Body of pancreas (tissue), 4 donors: ENCODE measurements at places on chromosomes 5 and 9.

DNA sequence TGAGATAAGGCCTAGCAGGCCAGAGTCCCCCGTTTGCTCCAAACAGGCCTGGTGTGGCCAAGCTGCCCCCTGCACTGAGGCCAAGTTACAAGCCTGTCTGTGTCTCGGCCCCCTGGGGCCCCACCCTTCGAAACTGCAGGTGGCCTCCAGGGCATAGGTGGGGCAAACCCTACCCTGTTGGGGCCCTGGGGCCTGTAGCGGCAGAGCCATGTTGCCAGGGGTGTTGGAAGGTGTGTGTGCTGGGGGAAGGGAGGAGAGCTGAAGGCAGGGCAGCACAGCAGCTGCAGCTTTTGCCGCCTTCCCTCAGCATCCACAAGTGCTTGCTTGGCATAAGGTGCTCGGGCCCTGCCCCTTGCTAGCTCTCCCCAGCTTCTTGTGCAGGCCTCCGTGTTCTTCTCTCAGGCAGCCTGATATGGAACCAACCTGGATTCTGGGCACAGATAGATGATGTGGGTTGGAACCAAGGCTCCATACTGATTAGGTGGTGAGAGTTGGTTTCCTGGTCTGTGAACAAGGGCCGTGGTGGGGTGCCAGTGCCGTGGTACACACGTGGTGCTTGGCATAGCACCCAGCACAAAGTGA, 12.7 kb downstream of the IRF1 start:
- peak; percentile 6 for DNase-seq

- DNase-seq: no peak
These were observed 11.5 kb upstream of the IRX2 start for GRCh38 chr5:2762744-2763532.

DNA sequence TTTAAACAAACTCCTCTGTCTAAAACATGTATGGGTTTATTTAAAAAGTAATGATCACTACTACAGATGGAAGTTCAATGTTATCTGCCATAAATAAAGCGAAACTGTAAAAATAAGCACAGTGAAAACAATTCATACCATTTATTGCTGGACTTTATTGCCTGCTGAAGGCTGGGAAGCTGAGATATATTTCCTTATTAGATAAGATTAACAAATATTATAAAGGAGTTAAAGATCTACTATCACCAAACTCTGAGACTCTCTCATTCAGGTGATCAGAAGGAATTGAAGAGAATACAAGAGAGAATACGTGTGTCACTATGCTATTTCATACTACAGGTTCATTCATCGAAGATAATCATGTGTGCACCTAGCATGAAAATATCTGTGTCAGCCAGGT, 190.9 kb upstream of the ATP10B start:
- DNase-seq: no peak

GRCh38 chr9:27977931-27978330, 404.6 kb upstream of the C9orf72 start:
- no peak for DNase-seq

DNA sequence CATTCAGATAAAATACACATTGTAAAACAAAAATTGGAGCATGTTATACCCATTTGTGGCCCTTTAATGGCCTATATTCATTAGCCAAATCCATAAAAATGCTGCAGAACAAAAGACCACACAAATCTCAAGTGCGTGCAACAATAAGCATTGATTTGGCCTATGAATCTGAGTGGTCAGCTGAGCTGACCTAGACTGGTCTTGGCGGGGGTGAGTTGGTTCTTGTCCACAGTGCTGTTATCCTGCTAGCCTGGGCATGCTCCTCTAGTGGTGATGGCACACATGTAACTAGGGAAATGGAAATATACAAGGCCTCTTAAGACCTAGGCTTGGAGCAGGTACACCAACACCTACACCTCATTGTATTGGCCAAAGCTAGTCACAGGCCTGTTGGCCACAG, 122.2 kb upstream of the TBCA start:
- DNase-seq: no peak

DNA sequence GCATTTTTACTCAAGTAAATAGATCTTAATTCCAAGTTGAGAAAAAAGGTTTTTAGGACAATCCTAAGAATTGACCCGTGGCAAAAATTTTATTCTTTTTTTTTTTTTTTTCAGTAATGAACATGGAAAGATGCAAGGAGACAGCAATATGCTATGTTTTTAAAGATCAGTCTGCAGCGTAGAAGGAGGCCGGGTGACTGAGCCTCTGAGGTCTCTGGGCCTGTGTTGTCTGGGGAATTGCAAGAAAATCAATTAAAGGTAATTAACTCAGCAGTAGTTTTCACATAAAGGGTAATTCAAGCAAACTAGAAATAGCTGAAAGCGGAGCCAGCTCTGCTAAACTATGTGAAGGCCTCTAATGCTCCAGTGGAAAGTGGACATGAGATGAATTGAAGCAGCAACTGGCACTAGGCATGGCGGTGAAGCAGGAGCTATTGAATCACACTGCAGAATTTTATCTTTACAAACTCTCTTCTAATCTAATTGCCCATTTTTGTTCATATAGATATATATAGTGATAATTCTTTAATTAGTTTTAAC, 285.2 kb upstream of the ITGA1 start:
- DNase-seq: no peak

DNA sequence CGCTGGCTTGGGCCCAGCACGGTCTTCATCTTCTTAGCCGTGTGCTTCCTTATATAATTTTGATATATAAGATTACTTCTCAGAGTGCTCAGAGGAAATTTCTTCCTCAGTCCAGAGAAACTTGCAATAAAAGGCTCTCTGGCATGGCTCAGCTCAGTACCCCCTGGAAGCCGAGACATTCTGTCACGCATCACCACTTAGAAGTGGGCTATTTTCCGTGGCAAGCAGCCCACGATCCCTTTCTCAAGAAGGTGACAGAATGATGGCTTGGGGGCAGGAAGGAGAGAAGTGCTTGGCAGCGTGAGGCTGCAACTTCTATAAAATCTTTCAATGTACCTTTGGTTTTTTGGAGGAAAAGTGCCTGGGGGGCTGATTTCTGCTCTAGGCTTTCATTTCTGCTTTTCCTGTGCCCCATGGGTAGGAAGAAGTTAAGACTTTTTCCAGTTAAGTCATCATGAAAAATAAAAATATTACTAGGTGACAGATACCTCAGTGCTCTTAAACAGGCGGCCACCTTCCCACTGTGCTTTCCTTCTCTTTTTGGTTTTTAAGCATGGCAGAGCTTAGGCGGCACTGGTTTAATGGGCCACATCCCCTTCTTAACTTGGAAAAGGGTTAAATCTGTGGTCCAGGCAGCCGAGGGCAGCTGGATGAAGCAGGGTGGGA, 104.6 kb downstream of the MVB12B start:
- DNase-seq: no peak

DNA sequence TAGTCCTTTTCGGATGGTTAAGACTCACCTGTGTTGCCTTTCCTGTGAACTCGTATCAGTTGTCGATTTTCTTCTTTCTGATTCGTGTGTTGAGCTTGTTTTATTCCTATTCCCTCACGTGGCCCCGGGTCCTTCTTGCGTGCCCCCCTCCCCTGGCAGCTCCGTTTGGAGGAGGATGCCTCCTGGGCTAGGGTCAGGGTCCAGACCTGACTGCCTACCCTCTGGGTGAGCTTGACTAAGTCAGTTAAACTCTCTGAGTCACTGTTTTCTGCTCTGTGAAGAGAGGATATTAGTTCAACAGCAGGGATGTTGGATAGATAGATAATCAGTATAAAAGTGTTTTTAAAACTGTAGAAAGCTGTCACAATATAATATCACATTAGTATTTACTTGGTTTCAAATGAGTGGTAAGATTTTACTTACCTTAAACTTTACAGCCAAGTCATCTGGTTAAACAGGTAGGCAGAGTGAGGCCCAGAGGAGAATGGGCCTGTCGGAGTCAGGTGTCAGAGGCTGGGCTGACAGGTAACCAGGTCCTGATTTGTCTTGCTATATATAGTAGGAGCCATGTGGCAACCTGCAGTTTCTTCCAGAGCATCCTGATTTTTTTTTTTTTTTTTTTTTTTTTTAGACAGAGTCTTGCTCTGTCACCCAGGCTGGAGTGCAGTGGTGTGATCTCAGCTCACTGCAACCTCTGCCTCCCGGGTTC, 24.2 kb downstream of the PPARGC1B start:
- DNase-seq: no peak

DNA sequence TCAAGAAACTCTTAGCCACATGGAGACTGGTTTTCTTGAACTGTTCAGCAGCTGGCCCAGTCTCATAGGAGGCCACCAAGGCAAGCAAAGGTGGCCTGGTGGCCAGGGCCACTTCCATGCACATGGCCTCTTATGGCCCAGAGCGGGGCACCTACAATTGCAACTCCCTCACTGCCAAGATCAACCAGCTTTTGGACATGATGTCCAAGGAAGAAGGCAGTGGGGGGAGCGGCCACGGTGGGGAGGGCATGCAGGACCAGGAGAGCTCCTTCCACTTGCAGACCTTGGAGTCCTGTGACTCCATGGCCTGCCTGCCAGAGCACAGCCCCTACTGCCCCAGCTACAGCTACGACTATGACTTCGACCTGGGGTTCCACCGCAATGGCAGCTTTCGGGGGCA, 398.9 kb upstream of the PTPRD start:
- no peak for DNase-seq

- DNase-seq: no peak
These were observed 153.4 kb downstream of the PIK3R1 start for GRCh38 chr5:68369023-68369359.

- no peak for DNase-seq
These were observed 279.6 kb downstream of the FANCC start for GRCh38 chr9:95037789-95038521.

- DNase-seq: no peak
These were observed 300.7 kb downstream of the MLLT3 start for GRCh38 chr9:20321423-20322082.

- no peak for DNase-seq
These were observed 53.5 kb downstream of the RGS3 start for GRCh38 chr9:113516840-113517577.

DNA sequence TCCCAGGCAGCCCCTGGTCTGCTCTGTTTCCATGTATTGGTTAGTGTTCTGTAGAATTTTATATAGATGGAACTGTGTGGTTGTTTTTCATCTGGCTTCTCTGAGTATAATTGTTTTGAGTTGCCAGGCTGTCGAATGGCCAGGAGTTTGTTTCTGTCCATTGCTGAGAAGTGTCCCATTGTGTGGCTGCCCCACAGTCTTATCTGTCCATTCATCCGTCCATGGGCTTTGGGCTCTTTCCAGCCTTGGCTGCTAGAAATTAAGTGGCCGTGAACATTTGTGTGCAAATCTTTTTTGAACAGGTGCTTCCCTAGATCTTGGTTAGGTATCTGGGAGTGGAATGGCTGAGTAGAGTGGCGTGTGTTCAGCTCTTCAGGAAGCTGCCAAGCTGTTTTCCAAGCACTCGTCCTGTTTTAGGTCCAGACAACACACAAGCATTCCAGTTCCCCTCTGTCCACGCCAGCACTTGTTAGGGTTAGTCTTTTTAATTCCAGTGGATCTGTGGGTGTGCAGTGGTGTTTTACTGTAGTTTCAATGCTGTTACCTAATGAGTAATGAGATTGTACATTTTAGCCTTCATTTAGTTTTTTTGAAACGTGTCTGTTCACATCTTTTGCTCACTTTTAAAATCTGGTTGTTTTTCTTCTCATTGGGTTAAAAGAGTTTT, 122.2 kb upstream of the CACNA1B start:
- no peak for DNase-seq

- DNase-seq: no peak
These were observed 44.8 kb downstream of the VCAN start for GRCh38 chr5:83516377-83516776.

GRCh38 chr5:107533910-107534876, 136.5 kb downstream of the EFNA5 start:
- no peak for DNase-seq

DNA sequence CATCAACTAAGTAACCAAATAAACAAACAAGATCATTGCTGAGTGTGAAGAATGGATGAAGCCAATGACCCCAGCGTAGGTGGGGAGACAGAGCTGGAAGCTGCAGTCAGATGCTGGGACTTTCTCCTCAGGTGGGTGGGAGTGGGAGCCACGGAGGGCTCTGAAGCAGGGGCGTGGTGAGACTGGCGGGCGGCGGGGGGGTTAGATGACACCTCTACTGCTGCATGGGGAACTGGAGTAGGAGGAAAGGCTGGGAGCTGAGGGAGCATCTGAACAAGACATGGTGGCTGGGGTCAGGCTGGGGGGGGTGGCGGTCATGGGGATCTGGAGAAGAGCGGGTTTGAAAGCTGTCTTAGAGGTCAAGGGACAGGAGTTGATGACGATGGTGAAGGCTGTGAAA, 193.8 kb downstream of the C9orf50 start:
- DNase-seq: no peak

DNA sequence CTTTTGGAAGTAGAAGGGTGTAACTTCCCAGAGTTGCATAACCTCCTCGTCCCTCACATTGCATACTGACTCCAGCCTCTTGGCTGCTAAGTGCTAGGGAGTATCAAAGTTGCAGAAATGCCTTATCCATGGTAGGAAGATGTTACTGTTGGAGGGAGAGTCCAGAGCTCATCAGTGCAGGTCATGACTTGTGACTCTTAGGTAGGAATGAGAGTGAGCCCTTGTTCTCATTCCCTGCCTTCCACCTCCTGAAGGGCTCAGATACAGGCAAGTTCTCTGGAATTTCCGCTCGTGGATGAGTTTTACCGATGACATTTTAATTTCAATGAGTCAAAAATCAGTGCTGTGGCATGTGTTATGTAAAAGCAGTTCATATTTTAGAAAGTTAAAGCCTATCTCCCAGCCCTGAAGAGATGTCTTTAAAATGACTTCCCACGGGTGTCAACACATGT, 17.0 kb downstream of the IRX1 start:
- no peak for DNase-seq

DNA sequence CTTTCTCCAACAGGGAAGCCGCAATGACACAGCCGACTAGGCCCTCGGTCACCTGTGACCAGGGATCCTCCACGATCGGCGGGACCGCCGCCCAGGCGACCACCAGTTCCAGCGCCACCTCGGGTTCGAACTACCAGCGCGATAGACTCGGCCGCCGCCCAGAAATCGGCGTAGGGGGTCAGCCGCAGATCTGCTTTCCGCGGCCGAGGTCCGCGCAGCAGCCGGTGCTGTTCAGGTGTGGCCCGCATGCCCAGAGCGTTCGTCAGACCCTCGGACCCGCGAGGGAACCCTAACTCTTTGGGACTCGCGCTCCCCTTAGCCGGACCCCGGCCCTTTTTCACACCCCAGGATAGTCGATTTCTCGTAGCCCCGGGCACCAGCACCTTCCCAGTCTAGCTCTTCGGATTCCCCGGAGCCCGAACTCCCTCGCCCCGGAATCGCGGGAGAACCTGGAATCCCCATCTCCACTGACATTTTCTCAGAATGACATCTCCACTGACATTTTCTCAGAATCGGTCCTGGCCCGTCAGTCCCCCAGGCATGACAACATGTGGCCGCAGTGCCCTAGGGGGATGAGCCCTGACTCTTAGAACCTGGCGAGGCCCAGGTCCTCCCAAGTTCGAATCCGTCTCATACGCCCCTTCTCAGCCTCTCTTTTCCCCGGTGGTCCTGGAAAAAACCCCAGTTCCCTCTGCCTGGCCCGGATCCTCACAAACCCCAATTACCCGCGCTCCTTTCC, 428 bp downstream of the C5orf52 start:
- no peak for DNase-seq

GRCh38 chr9:109181284-109181683, 14.2 kb upstream of the FRRS1L start:
- no peak for DNase-seq

GRCh38 chr9:2496934-2497333, 124.7 kb upstream of the VLDLR start:
- no peak for DNase-seq

GRCh38 chr5:135137146-135137915, 103.3 kb upstream of the PITX1 start:
- no peak for DNase-seq

GRCh38 chr5:160773646-160774410, 78.2 kb downstream of the ATP10B start:
- DNase-seq: no peak

- peak; percentile 50 for DNase-seq
These were observed 814 bp downstream of the CCDC125 start for GRCh38 chr5:69331528-69332445.
